ENCODE measurements at places on chromosomes 1 and 21.

- DNase-seq: no peak
Measured at GRCh38 chr1:211557894-211558625, 20.9 kb downstream of the SLC30A1 start.

DNA sequence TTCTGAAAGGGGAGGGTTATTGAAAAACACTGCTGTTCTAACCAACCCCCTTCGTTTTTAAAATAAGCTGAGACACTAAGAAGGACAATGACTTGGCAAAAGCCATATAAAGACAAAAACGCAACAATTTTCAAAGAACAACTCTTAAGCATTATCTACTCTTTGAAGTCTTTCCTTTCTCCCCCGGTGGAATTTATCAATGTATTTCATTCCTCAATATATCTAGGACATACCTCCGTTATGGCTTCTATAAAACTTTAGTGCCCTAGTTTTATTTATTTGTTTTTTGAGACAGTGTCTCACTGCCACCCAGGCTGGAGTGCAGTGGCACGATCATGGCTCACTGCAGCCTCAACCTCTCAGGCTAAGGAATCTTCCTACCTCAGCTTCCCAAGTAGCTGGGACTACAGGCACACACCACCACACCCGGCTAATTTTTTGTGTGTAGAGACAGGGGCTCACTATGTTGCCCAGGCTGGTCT is 3.2 kb downstream of the NRDC start:
- no peak for DNase-seq

DNA sequence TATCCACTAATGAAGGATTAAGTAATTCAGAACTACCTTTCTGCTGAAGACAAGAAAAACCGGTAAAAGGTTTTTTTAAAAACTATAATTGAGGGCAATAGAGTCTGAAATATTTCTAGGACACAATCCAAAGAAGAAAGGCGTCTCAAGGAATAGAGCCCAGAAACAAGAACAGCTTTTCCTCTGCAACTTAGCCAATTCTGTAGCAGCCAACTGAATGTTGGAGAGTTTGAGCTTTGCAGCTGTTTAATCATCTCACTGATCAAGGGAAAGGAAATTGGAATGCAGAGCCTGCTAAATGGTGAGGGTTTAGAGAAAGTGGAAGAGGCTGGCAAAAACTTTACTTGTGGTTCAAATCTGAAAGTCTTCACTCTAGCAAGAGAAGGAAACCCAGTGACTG is 818.9 kb downstream of the KCNT2 start:
- DNase-seq: no peak

GRCh38 chr1:25487628-25488027 is 55.8 kb upstream of the LDLRAP1 start:
- DNase-seq: no peak

DNA sequence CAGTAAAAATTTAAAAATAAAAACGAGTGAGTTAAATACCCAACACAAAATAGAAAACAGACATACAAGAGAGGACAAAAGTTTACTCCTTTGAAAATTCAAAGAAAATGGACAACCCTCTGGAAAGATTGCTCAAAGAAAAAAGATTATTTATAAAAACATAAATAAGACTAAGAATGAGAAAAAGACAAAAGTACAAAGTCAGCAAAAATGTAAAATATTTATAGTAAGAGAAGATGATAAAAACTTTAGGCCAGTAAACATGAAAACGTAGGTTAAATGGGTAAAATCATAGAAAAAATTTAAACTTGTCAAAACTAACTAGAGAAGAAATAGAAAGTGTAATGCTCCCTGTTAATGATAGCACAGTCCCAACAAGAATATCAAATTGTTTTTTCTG is 31.9 kb upstream of the SLC45A1 start:
- DNase-seq: no peak

GRCh38 chr21:41029571-41029970 is 138.4 kb upstream of the BACE2 start:
- DNase-seq: no peak

GRCh38 chr1:221886743-221887414 is 145.0 kb upstream of the DUSP10 start:
- DNase-seq: no peak

DNA sequence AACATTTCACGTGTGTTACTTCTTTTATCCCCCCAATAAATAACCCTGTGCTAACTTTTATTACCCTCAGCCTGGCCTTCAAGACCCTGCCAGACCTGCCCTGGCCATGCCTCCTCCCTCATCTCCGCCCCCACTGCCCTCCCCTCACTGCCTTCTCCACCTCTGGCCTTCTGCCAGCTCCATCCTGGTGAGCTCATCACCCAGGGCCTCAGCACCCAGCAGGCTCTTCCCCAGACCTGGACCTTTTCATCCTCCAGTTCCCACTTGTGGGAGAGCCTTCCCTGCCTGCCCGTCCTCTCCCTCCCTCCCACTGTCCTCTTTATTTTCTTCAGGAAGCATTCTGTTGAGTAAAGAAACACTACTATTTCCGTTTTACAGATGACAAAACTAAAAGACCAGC is 72.0 kb downstream of the SLC66A1 start:
- DNase-seq: no peak

GRCh38 chr1:114302821-114303220 is 149.2 kb upstream of the SYT6 start:
- DNase-seq: no peak

- no peak for DNase-seq
Measured at GRCh38 chr1:223870617-223871574, 25.1 kb upstream of the TP53BP2 start.

DNA sequence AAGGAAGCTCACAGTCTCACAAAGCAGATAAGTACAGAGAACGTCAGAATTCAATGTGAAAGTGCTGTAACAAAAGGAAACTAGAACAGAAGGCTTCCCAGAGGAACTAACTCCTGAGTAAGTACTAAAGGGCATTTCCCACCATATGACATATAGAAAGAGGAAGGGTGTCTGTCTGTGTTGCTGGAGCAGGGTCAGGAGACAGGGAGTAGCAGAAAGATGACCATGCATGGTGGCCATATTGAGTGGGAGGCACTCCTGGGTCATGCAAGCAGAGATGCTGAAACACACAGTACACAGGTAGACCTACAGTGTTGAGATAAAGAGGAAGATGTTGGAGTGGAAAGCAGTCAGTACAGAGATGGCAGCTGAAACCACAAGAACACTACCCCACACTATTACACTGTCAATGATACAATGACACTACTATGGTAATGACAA is 47.3 kb downstream of the SLC25A24 start:
- DNase-seq: no peak

- DNase-seq: no peak
Measured at GRCh38 chr21:31554511-31555022, 104.9 kb upstream of the SOD1 start.

DNA sequence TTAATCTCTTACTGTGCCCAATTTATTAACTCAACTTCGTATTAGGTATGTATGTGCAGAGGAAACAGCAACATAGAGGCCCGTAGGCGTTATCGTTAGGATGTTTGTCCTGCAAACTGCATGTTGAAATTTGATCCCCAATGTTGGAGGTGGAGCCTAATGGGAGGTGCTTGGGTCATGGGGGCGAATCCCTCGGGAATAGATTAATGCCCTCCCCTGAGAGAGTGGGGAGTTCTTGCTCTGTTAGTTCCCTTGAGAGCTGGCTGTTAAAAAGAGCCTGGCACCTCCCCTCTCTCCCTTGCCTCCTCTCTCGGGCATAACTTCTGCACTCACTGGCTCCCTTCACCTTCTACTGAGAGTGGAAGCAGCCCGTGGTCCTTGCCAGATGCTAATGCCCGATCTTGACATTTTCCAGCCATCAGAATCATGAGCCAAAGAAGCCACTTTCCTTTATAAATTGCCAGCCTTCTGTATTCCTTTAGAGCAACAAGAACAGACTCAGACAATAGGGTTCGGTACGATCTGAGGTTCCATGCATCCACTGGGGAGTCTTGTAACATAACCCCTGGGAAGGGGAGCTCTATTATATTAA is 149.0 kb upstream of the RAB4A start:
- DNase-seq: no peak

GRCh38 chr1:28147264-28148094 is 29.0 kb downstream of the PTAFR start:
- DNase-seq: no peak

DNA sequence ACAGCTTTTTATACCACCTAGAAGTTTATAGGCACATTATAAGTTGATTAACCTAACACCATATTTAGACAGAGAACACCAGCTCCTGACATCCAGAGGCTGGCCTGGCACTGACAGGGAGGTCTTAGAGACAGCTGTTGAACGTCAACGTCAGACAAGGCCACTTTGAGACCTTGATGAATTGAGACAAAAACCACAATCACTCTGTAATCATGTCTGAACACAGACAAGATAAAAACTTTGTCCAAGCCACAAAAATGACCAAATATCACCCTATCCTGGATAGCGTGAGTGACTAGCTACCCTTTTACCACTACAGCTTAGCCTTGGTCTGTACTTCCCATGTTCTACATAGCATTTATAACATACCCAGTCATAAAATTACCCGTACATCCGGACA is 403.6 kb upstream of the CHRM3 start:
- DNase-seq: no peak

- no peak for DNase-seq
Measured at GRCh38 chr1:239558991-239559390, 172.6 kb downstream of the CHRM3 start.

DNA sequence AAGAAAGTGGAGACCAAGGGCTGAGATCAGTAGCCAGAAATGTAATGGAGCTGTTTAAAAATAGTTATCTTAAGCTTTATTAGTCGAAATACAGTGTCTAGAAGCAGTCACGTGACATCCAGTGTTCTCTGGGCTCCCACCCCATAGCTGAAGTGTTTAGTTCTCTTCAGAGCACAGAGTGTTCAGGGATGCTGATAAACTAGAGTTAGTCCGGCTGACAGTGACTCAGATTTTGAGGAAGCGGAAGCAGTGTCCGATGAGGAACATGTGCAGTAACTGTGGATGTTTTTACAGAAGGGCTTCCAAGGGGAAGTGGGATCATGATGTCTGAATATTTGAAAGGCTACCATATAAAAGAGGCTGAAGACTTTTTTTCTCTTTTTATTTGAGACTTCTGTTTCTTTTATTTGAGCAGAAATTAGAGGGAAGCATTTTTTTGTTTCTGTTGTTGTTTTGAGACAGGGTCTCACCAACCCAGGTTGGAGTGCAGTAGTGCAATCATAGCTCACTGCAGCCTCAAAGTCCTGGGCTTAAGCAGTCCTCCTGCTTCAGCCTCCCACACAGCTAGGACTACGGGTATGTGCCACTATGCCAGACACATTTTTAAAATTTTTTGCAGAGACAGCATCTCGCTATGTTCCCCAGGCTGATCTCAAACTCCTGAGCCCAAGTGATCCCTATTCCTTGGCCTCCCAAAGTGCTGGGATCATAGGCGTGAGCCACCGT is 124.2 kb downstream of the GALNT2 start:
- DNase-seq: no peak

DNA sequence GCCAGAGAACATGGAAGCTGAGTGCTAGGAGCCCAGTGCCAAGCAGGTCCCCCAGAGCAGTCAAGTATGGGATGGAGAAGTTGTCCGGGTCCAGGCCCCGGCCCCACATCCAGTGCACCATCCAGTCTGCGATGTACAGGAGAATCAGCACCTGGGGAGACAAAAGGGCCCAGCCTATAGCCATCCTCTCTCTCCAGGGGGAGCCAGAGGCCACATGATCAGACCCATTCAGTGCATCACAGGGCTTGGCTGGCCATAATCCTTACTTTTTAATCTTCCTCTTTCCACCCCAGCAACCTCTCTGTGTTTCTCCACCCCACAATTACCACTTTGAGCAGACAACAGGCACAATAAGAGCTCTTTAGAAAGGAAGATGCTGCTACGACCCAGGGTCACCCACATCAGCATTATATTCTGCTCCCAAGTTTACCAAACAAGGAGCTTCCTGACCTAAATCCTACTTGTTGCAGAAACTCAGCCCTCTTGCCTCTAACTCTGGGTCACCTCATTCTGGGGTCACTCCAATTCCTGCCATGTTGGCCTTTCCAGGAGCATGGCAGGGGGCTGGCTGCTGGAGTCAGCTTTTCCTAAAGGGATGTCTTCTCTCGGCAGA is 16.4 kb upstream of the RAB29 start:
- no peak for DNase-seq

- no peak for DNase-seq
Measured at GRCh38 chr21:38441153-38441552, 57.1 kb downstream of the ERG start.

GRCh38 chr1:161887730-161888287 is 121.7 kb downstream of the ATF6 start:
- no peak for DNase-seq

Measured in type B pancreatic cell (in vitro differentiated cells).